ENCODE measurements at places on chromosomes 1 and 21.

GRCh38 chr1:29854700-29855276 is 618.5 kb downstream of the PTPRU start:
- no peak for DNase-seq

- DNase-seq: peak; percentile 63
Observed at GRCh38 chr1:166479052-166479631, 312.3 kb upstream of the FAM78B start.

DNA sequence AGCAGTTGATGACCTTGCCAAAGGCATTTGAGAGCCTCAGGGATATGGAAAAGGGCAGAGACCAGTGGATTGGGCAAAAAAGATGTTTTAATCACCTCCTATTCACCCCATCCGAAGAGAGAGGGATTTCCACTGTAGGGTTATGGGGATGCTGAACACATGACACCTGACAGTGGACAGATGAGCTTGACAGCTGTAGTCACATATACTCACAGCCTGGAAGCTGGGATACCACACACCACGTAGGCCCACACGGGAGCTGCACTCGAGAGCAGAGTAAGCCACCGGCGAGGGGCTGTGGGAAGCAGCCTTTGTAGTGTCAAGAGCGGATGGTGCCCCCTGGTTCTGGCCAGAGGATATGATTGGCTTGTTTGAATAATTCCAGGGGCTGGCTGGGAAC is 20.0 kb downstream of the ZBTB40 start:
- no peak for DNase-seq

DNA sequence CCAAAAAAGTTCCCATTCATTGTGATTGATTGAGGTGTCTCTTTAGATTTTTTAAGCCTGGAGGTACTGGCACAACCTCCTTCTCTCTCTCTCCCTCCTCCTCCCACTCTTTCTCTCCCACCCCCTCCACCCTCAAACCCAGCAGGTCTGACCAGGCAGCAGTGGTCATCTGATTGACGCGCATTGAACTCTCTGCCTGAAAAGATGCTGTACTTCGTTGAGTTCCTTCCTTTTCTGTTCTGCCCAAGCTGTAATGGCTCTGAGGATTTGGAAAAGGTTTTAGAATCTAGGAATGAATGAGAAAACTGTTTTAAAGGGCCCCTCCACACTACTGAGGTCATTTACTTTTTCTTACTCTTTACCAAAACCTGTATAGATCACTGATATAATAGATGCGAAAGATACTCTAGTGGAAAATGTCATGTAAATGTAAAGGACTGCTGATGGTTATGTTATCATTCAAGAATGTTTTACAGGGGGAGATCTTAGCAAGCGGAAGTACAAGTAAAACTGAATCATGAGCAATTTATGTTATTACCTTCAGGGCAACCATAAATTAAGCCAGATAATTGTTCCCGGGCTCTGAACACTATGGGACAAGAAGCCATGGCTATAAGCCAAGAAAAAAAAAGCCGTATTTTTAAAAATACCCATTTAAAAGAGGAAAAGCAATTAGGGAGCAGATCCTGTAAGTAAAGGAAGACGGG is 25.2 kb upstream of the DYRK1A start:
- DNase-seq: no peak

DNA sequence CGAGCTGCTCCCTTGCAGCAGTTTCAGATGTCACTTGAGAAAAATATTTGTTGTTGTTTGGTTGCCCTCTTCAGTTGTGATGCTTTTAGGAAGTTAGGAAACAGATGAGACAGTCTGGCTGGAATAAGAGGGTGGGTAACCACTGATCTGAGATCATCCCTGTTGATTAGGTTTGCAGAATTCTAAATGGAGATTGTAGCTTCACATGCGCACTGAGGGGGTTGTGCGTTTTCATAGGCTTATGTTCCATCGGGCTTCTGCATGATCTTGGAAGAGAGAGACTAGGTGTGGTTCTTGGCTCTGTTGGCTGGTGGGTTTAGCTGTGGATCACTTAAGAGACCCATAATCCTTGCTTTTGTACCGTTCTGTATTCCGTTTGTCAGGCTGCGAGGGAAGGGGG is 108.1 kb downstream of the CAMTA1 start:
- DNase-seq: no peak

DNA sequence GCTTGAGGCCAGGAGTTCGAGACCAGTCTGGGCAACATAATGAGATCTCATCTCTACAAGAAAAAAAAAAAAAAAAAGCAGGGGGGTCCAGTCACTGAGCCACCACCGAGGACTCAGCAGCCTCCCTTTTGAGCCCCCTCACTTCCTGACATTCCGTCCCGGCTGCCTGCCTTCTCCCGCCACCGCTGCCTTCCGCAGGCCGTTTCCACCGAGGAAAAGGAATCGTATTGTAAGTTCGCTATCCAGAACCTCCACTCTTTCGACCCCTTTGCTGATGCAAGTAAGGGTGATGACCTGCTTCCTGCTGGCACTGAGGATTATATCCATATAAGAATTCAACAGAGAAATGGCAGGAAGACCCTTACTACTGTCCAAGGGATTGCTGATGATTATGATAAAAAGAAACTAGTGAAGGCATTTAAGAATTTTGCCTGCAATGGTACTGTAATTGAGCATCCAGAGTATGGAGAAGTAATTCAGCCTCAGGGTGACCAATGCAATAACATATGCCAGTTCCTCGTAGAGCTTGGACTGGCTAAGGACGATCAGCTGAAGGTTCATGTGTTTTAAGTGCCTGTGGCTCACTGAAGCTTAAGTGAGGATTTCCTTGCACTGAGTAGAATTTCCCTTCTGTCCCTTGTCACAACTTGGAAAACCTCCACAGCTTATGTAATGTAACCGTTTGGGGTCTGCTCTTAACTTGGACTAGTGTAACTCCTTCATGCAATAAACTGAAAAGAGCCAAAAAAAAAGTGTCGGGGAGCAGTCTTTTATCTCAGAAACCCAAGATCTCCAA is 55.6 kb downstream of the GLUL start:
- no peak for DNase-seq

DNA sequence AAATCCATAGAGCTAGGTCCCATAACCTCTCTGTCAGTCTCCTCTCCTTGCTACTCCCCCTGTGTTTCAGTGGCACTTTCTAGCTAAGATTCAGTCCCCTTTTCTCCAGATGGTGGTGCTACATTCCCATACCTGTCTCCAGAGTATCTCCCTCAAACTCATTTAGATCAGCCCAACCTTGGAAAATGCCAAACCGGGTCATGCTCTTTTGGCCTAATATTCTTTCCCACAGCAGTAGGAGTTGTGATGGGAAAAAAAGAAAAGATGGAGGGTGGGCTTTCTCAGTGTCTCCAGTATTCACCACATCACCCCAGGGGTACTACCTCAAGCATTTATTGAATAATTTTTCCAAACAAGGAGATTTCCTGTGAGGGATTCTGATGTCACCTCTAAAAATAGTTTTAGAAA is 3.2 kb upstream of the RXFP4 start:
- peak; percentile 43 for DNase-seq

GRCh38 chr21:41952568-41953248 is 1.1 kb downstream of the C2CD2 start:
- no peak for DNase-seq

GRCh38 chr1:10530756-10531495 is 56.2 kb downstream of the PEX14 start:
- no peak for DNase-seq

- no peak for DNase-seq
Observed at GRCh38 chr1:94022471-94023189, 98.3 kb downstream of the ABCA4 start.

GRCh38 chr1:238101923-238102322 is 211.2 kb upstream of the ZP4 start:
- no peak for DNase-seq

DNA sequence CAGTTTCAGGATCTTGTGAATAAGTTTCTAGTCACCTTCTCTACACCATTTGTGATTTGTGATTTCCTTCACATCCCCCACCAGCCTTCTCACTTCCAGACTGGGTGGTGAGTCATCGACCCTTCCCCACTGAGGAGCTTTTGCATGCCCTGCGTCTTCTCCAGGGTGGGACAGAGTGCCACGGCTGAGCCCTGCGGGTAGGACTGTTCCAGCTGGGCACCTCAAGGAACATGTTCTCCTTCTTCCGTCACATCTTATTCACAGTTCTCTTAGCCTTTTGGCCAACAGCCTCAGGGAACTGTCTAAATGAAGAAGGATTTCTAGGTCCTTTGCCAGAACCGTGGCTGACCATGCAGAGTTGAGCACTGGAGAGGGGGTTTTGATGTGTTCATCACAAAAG is 116.5 kb downstream of the TMEM53 start:
- no peak for DNase-seq

DNA sequence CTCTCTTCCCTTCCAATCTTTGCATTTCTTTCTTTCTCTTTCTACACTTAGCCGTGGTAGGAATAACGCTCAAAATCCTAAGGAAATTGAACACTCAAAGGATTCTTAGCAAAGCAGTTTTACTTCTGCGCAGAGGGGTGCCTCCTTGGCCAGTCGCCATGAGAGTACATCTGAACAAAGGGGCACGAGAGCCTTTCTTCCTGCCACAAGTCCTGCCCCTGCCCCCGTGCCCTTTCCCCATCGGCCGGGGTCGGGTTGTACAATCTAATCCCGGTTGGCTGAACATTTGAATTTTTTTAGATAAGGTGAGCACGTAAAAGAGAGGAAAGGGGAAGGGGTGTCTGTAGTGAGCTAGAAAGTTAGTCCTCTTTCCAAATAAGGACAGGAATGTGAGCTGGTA is 28.6 kb upstream of the COL6A1 start:
- DNase-seq: no peak

DNA sequence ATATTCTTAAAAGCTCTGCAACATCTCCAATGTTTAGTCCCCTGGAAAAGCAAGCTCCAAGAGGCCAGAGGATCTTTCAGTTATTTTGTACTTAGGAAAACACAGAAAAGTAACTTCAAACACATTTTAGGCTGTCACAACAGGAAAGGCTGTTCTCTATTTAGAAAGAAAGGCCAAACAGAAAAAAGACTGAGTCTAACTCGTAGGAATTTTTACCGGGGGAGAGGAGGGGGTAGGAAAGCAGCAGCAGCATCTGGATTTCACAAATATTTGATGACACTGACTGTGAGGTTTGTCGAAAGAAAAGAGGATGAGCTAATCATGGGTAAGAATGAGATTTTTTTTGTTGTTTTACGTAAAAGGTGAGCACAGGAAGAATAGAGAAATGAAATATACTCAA is 107.1 kb downstream of the EIF4G3 start:
- no peak for DNase-seq

DNA sequence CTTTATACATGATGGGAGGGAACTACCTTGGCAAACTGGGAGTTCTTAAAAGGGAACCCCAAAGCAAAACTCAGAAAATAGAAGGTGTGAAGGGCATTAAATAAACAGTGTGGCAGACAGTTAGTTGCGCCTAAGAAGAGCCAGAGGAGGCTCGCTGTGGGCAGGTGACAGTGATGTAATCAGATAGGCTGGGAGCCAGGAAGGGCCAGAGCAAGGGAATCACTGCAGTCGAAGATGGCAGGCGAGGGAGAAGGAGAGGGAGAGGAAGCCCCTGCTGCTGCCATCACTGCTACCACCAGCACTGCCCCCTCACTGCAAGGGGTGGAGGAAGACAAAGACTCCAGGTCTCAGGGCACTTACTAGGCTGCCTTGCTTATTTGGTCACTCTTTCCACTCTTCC is 97.2 kb downstream of the ST3GAL3 start:
- DNase-seq: no peak

- DNase-seq: no peak
Observed at GRCh38 chr1:185974367-185975170, 240.4 kb downstream of the HMCN1 start.

DNA sequence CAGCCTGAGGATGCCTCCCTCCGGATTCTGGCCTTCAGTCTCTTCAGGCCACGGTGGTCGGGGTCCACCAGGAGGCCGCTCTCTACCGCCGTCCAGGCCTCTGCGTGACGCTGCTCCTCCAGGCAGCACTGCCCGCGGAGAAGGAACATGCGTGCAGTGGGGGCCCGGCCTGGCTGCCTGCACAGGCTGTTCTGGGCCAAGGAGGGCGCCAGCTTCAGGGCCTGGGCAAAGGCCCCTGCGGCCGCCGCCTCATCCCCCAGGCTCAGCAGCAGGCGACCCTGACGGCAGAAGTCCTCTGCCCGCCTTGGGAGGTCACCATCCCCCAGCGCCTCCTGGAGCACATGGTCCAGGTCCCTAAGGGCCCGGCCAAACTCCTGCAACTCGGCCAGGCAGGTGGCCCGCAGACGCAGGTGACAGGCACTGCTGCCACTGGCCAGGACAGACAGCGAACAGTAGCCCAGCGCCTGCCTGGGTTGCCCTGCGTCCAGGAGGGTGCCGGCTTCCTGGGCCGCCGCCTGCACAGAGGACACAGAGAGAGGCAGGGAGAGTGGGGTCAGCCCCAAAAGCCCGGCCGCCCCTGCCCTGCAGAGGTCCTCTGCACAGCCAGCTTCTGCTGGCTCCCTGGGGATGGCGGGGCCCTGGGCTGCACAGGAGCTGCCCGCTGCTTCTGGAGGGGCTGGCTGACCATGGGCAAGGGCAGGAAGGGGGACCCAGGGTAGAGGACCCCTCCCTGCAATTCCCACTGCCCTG is 8.7 kb upstream of the MMEL1 start:
- no peak for DNase-seq

DNA sequence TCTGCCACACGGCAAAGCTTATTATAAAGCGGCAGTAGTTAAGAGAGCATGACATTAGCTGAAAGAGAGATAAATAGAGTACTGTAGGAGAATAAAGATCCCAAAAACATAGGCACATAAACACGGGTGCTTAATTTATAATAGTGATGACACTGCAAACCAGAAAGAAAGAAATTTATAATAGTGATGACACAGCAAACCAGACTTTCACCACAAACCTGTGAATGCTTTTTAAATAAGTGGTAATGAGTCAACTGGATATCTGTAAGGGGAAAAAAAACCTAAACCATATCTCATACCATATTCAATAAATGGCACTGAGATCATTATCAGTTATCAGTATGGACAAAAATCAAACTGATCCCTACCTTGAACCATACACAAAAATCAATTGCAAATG is 25.5 kb downstream of the USP1 start:
- no peak for DNase-seq

- no peak for DNase-seq
Observed at GRCh38 chr1:220921971-220922635, 42.9 kb downstream of the HLX start.

DNA sequence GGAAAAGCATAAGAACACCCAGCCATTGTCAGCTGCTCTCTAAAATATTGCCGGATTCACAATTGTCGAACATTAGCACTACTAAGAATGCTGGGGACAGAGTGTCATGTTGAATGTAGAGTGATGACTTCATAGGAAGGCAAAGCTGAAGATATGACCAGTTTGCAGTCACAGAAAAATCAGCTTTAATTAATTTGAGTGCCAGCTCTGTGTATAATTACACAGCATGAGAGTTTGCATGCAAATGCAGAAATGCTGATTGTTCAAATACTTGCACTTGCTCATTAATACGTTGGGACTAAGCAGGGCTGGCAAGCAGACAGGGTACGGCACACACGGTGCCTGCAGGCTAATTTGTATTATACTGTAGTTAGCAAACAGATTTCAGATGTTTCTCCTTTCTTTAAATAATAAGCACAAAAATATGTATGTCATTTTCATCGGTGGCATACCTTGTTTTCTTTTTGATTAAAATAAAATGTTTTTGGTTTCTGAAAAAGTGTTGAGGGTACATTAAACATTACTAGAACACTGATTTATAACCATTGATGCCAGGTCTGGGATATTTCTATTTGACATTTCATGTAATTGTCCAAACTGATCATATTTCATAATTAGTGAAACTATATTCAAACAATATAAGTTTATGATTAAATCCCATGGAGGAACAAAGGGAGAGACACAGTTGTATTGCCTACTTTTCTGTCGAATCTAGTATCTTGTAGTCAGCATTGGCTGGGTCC is 99.8 kb upstream of the ADGRL2 start:
- DNase-seq: no peak

- DNase-seq: peak; percentile 16
Observed at GRCh38 chr1:225426395-225427234, 1.2 kb downstream of the LBR start.
